Karpas-422 (cell line): ENCODE measurements at places on chromosomes 5 and 9. TPM values are rescaled to one million over a fixed set of nuclear protein-coding genes. Genes with fewer than 3 reads are reported as not detected.
A peak's percentile ranks its signal among the peaks of the same experiment; 100 is the strongest.

GRCh38 chr9:13414349-13414748 lies 134.9 kb upstream of the MPDZ start:
- DNase-seq, result no peak
- no peak overlapping the region for H3K27ac ChIP-seq
- no peaks in the 10 kb centered on the region for H3K27me3 ChIP-seq
- H3K4me3 ChIP-seq, result no peak overlapping the region

GRCh38 chr9:83792746-83793145 lies 24.8 kb downstream of the GKAP1 start:
- no peaks in the 10 kb centered on the region for H3K4me1 ChIP-seq
- no peaks in the 10 kb centered on the region for H3K27me3 ChIP-seq
- no peaks in the 10 kb centered on the region for H3K36me3 ChIP-seq

DNA sequence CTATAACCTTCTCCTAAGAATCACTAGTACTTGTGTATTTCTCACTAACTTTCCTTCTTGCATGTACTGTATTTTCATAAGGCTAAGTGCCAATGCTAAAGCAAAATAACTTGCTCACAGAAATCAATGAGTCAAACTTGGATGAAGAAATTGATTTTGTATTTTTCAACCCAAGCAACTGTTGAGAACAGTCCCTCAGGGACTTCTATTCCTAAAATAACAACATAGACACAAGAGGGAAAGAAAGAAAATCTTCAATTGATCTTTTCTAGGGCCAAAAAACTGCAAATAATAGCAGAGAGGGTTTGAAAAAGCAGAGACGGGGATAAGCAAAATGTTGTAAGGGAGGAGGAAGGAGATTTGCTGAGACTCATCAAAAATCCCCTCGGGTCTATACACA lies 69.8 kb downstream of the HABP4 start:
- H3K4me3 ChIP-seq, result no peak overlapping the region
- H3K27ac ChIP-seq, result no peak overlapping the region
- no peaks in the 10 kb centered on the region for H3K4me1 ChIP-seq
- H3K36me3 ChIP-seq, result no peaks in the 10 kb centered on the region

- no peak overlapping the region for H3K27ac ChIP-seq
- H3K27me3 ChIP-seq, result no peaks in the 10 kb centered on the region
Measured at GRCh38 chr5:107129051-107129450, 541.7 kb downstream of the EFNA5 start.

The PCDHGB3 gene
- total RNA-seq, result 19.5 and 22.7 TPM in 2 replicates

The IL5 gene
- total RNA-seq, result not detected in 2 replicates

The PCDHGA3 gene
- not detected in 2 replicates for total RNA-seq

The ANKRD31 gene
- 0.22 and 0.30 TPM in 2 replicates for total RNA-seq

GRCh38 chr5:178535299-178536175 lies 54.7 kb downstream of the COL23A1 start:
- H3K27ac ChIP-seq, result no peak overlapping the region
- DNase-seq, result no peak
- no peaks in the 10 kb centered on the region for H3K4me1 ChIP-seq
- H3K36me3 ChIP-seq, result no peaks in the 10 kb centered on the region

The VCAN gene
- not detected in 2 replicates for total RNA-seq

DNA sequence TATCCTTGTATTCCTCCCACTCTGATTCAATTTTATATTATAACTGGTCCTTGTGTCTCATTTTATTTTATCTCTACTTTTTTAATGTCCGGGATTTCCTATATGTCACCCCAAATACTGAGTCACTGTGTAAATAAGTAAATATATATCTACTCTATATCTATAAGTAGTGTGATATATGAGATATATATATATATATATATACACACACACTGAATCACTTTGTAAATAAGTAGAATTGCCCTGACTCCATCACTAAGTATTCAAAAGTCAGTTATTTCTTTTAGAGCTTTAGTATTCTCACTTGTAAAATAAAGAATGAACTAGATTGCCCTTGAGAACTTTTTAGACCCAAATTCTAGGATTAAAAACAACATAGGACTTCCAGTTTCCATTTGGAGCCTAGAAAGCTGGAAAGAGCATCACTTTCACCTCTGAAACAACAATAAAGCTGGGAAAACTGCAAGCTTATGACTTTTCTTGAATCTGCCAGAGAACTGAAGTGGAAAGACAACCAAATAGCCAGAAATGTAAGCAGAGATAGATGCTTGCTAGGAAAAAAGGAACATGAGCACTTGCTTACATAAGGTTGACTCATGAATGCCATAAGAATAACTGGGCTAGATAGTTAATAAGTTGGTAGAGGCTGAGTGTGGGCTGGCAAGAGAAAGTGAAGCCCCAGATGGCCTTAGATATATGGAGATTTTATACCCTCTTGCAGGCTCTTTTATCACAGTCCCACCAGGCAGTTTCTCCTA lies 171.1 kb upstream of the TLX3 start:
- DNase-seq, result no peak
- no peaks in the 10 kb centered on the region for H3K27me3 ChIP-seq
- no peak overlapping the region for H3K27ac ChIP-seq
- no peaks in the 10 kb centered on the region for H3K36me3 ChIP-seq
- no peak overlapping the region for H3K4me3 ChIP-seq
- no peaks in the 10 kb centered on the region for H3K4me1 ChIP-seq

- H3K36me3 ChIP-seq, result no peaks in the 10 kb centered on the region
- H3K27me3 ChIP-seq, result no peaks in the 10 kb centered on the region
- no peak for DNase-seq
- no peaks in the 10 kb centered on the region for H3K4me1 ChIP-seq
- H3K4me3 ChIP-seq, result no peak overlapping the region
Measured at GRCh38 chr5:138733509-138733908, 19.7 kb upstream of the CTNNA1 start.

DNA sequence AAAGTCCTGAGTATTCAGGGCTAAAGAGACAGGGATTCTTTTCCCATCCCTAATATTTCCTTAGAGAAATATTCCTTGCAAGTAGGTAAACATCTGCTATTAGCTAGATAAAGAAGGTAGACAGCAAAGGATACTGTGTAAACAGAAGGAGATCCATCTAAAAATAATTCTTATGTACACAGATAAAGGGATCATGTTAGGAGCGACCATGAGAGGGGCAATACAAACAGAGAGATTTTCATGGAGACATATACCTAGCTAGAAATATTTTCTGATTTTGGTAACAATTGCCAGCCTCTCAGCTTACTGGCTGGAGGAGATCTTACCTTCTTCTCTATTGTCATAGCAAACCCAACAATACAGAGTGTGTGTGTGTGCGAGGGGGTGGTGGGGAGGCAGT lies 184.6 kb upstream of the DMAC1 start:
- no peak overlapping the region for H3K27ac ChIP-seq
- H3K36me3 ChIP-seq, result no peaks in the 10 kb centered on the region
- H3K27me3 ChIP-seq, result no peaks in the 10 kb centered on the region
- DNase-seq, result no peak
- H3K4me3 ChIP-seq, result no peak overlapping the region
- peaks cover 11% of the 10 kb centered on the region for H3K4me1 ChIP-seq

DNA sequence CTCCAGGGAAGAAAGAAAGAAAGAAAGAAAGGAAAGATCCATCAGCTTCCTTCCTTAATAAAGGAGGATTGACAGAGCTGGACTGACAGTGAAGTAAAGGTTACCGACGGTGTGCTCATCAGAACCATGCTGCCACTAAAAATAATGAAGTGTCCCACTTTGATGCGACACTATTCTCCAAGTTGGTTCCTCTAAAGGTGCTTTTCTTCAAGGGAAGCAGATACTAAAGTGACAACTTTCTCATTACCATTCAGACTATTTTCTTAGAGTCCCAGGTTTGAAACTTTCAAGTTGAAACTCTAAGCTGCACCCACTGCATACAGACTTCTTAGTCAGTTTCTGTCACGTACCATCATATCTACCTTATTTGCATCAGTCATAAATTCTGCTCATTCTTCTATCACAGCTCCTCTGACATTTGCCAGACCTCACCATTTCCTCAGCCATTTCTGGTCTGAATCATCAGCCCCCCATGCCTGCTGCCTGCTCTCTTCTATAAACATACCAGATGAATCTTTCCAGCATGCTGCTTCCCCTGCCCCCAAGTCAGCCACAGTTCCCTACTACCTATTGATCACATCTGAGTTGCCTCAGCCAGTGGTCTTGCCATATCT lies 177.6 kb downstream of the DEPDC1B start:
- H3K27me3 ChIP-seq, result no peaks in the 10 kb centered on the region
- DNase-seq, result peak; percentile 90
- peaks cover 75% of the 10 kb centered on the region for H3K4me1 ChIP-seq
- peak overlapping the region; percentile 72 for H3K4me3 ChIP-seq

DNA sequence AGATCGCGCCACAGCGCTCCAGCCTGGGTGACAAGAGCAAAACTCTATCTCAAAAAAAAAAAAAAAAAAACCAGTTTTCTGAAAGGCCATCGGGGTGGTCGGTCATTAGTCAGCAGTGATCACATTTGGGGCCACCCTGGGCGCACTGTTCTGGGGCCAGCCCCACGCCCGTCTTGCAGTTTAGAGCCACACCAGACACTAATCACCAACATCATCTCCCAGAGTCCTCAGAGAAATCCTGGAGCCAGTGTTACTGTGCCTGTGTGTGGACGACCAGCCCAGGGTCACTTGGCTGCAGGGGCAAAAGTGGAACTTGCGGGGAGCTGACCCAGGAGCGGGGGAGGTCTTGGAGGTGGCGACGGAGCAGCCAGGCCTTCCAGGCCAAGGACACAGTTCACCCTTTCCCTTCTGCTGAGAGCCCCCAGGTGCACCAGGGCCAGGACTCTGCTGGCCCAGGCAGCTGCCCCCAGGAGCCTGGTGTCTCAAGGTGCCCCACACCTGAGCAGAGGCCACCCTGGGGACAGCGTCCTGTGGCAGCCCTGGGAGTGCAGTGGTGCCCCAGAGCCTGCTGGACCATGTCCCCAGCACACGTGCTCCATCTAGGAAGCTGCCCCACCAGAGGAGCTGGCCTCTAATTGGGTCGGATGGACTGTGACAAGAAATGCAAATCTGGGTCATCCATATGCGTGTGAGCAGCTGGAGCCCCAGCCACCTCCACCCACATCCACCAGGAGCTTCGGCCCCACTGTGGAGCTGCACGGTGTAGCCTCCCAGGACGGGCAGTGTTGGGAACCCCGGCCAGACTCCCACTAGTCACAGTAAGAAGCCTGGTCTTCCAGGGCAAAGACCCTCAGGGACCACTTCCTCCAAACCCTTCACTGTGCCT lies 51.1 kb downstream of the NEK6 start:
- no peaks in the 10 kb centered on the region for H3K27me3 ChIP-seq
- peaks cover 23% of the 10 kb centered on the region for H3K36me3 ChIP-seq
- no peak overlapping the region for H3K4me3 ChIP-seq
- H3K4me1 ChIP-seq, result 0 out of 2 replicates have a peak, but pooled peaks cover 3% of the 10 kb centered on the region

The ABLIM3 gene
- not detected in 2 replicates for total RNA-seq

The RNF183 gene
- not detected in 2 replicates for total RNA-seq

GRCh38 chr9:1469996-1470395 lies 419.8 kb downstream of the DMRT2 start:
- no peaks in the 10 kb centered on the region for H3K27me3 ChIP-seq
- H3K27ac ChIP-seq, result no peak overlapping the region
- H3K36me3 ChIP-seq, result no peaks in the 10 kb centered on the region
- DNase-seq, result no peak

The SLC6A19 gene
- total RNA-seq, result not detected in 2 replicates

DNA sequence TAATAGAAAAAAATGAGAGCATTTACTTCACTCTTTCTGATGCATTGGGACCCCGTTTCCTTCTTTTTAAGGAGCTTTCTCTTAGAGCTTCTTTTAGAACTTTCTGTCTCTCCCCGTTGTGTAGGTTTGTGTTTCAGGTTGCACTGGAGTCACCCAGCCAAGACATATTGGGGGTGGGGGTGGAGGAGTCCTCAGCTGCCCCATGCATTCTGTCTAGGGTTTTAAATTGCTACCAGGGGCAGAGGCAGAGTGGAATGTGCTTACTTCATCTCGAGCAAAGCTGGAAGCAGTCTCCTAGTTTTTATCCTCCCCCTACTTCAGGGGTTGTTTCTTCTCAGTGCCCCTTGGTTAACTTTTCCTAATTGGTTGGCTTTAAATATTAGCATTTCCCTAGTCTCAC lies 9.4 kb downstream of the OR2K2 start:
- no peaks in the 10 kb centered on the region for H3K4me1 ChIP-seq
- H3K36me3 ChIP-seq, result no peaks in the 10 kb centered on the region

The TRIP13 gene
- total RNA-seq, result 16.3 and 18.8 TPM in 2 replicates

DNA sequence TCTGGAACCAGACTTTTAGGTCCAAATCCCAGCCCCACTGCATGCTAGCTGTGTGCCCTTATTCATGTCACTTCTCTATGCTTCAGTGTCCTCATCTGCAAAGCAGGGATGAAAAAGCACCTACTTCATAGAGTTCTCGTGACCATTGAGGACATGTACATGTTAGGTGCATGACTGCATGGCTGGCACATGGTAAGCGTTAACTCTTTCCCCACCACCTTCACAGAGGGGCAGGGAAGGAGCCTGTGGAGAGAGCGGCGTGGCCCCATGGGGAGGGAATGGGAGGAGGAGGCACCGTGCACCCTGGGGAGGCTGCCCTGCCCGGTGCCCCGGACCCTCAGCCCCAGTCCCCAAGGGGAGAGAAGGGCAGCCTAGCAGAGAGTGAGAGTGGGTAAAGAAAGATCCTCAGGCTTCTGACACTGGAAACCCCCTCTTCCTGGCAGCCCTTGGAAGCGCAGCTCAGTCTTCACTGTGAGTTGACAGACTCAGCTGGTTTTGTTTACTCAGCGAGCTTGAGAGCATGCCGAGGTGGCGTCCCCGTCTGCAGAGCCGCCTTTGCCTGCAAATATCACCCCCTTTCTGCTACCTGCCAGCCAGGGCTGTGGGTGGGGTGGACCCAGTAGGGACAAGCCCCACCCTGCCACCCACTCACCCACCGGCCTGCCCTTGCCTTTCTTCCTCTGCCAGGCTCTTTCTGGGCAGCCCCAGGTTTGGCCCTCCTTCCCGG lies 10.6 kb upstream of the ANGPTL2 start:
- no peak overlapping the region for H3K27ac ChIP-seq
- H3K4me3 ChIP-seq, result no peak overlapping the region
- no peaks in the 10 kb centered on the region for H3K36me3 ChIP-seq
- H3K27me3 ChIP-seq, result no peaks in the 10 kb centered on the region; the same call in 1 of the 2 replicates
- H3K4me1 ChIP-seq, result no peaks in the 10 kb centered on the region
